Foreskin melanocyte (primary cell): ENCODE measurements at places on chromosomes 5 and 9.

DNA sequence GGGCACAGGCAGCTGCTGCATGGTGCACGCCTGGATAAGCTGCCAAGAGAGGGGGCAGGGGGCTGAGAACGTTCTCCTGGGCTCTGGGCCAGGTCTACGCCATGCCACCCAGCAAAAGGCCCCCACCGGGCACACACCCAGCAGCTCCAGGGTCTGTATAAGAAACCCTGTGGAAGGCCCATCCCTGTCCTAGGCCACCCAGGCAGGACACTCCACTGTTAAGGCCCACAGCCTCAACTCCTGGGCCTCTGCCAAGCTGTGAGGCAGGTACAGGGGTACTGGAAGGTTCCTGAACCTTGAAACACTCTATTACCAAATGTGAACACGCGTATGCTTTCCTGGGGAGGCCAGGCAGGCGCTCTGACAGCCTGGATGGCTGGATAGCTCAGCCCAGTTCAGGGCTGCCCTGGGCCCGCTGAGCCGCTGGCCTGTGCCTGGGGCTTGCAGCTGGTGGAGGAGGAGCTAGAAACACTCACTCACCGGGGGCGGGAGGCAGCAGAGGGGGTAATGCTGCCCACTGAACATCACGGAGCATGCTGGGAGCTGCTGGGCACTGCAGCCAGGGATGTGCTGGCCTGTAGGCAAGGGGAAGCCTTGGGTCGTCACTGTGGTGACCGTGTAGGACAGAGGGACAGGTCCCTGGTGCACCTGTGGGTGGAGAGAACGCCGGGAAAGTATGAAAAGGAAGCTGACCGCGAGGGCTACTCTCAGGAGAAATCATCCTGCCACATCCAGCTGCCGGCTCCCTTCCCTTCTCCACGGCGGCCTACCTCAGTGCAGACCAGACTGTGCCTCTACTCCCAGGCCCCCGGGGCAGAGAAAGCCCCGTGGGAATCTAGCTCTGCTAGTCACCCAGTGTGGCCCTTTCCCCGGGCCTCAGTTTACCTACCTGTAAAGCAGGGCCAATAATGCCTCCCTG lies 6.0 kb downstream of the RNF44 start:
- no peak for DNase-seq

DNA sequence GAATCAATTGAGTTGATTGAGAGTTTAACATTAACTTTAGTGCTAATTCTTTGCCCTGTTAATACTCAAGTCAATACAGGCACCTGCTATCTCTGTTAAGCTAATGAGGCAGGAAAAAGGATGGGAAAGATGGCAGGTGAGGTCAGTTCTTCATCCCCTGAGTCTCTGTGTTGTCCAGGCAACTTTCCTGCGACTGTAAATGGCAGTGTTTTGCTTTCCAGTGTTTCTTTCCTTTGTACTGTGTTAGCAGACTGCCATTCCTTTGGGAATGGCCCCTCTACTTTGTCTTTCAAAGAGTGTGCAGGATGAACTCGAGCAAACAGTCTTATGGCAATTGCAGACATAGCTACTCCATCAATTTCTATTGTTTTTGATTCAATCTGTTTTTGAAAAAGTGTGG lies 202.2 kb upstream of the VLDLR start:
- no peak for DNase-seq

GRCh38 chr5:173237143-173237874 lies 2.3 kb upstream of the NKX2-5 start:
- DNase-seq, result no peak

DNA sequence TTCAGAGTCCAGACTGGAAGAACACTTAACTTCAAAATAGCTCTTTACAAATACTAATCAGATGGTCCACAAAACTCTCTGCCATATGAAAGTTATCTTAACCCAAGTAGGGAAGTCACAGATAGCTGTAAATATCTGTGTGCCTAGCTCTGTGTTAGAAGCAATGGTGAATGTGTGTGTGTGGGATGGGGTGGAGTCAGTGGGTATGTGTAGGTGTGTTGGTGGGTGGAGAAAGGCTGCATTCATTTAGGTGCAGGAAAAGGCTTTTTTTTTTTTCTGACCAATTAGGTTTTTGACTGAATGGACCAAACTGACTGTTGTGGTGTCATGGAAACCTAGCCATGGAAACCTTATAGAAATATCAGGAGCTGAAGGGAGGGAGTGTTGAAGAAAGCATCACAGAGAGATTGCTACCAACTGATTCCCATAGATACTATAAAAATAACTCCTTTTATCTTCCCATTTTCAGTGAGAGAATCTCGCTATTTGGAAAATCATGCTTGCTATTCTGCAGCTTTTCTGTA lies 156.2 kb upstream of the NR3C1 start:
- no peak for DNase-seq

GRCh38 chr5:130109152-130109551 lies 204.9 kb downstream of the CHSY3 start:
- DNase-seq, result peak; percentile 20

- no peak for DNase-seq
These were observed at the start of gene TOR4A for GRCh38 chr9:137277329-137278041. Gene TOR4A, plus strand, starts transcription at chr9:137277726. Its CDS starts 964 bp downstream, at chr9:137278690.

DNA sequence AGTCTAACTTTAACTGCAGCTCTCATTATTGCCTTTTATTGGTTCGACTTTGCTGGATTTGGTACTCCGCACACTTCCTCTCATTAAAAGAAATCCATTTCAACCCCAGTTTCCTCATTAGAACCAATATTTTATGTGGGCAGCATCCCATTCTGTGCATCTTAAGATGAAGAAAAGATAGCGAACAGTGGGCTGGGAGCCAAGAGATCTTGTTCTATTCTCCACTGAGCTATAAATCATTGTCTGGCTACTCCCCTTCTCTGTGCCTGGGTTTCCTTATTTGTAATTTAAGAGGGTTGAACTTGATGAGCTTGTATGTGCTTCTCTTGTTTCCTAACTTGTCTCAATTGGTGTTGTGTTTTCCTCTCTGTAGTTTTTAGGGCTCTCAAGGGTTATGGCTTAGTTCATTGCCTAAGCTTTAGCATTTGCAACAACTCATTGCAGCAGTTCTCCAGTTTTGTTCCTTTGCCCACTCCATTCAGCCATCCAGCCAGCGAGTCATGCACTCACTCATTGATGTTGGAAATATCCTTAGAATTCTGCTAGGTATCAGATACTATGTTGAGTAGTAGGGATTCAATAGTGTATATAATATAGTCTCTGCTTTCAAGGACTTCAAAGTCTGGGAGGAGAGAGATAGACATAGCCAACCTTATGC lies 273.3 kb upstream of the TNC start:
- no peak for DNase-seq

DNA sequence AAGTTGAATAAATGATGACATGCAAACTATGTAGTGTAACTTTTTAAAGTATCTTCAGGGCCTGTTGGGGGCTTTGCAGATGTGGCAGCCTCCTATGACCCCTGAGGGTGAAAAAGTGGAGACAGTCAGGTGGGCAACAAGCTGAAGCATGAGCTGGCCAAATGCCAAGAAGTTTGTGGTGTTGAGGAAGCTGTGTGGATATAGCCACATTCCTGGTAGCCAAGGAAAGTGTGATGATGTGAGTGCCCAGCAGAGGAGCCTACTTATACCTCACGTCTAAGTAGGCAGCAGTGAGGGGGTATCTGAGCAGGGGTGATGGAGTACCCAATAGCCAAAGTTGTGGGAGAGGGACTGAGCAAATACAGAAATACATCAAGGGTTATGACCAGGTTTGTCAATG lies 621.2 kb upstream of the CDH6 start:
- DNase-seq, result no peak

GRCh38 chr5:161105525-161105924 lies 253.5 kb upstream of the ATP10B start:
- DNase-seq, result peak; percentile 71

DNA sequence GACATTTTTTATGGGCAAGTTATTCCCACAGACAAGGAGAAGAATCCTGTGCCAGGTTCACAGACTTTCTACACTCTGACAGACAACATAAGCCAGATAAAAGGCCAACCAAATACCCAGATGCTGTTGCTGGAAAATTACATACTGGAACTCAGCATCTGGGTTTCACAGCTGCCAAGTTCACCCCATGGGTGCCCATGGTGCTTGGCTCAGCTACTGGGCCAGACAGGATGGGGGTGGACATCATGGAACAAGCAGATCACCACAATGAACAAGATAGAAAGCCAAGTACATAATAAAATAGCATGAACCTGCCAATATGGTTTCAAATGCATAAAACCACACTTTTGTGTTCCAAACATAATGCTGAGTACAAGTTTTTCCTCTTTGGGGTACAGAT lies 999.8 kb downstream of the NR2F1-AS1 start:
- DNase-seq, result no peak

- no peak for DNase-seq
These were observed 526.7 kb upstream of the WWC1 start for GRCh38 chr5:167764641-167765289.

- peak; percentile 77 for DNase-seq
These were observed 368.3 kb downstream of the ENC1 start for GRCh38 chr5:74272024-74272775.

DNA sequence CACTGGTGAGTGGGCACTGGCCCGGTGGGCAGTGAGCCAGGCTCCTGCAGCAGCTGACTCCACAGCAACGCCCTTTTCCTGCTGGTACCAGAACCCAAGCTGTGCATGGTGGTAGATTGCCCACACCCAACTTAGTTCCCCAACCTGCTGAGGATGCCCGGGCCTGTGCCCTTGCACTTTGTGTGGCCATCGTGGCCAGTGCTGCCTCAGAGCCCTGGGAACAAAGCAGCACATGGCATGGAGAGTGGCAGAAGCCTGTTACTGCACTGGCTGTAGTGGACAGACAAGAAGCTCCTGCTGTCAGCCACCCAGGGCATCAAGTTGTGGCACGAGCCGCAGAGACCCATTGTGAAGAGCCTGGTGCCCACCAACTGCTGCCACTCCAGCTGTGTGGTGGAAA lies 612.9 kb downstream of the DNAH5 start:
- no peak for DNase-seq

GRCh38 chr9:40926404-40927259 lies 201.8 kb downstream of the FOXD4L6 start:
- DNase-seq, result no peak

GRCh38 chr5:92574023-92574422 lies 1007.0 kb downstream of the NR2F1-AS1 start:
- no peak for DNase-seq

DNA sequence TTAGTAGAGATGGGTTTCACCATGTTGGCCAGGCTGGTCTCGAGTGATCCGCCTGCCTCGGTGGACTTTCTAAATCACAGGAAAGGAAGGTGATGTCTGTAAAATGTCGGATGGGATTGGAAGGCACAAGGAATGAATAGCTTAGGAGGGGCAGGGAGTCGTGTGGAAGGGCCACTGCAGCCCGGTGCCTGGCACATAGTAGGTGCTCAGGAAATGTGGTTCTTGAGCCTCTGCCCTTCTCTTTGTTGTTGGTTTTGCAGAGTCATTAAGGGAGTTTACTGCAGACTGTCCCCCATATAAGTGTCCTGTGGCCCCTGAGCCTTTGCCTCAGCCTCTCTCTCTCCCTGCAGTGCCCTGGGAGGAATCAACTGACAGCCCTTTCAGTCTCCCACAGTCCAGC lies 11.8 kb downstream of the NEK6 start:
- no peak for DNase-seq

GRCh38 chr5:2872676-2873075 lies 121.2 kb upstream of the IRX2 start:
- DNase-seq, result no peak

- peak; percentile 60 for DNase-seq
These were observed 42.3 kb upstream of the MCTP1 start for GRCh38 chr5:95327211-95327610.

GRCh38 chr5:107072967-107073366 lies 597.8 kb downstream of the EFNA5 start:
- DNase-seq, result no peak

DNA sequence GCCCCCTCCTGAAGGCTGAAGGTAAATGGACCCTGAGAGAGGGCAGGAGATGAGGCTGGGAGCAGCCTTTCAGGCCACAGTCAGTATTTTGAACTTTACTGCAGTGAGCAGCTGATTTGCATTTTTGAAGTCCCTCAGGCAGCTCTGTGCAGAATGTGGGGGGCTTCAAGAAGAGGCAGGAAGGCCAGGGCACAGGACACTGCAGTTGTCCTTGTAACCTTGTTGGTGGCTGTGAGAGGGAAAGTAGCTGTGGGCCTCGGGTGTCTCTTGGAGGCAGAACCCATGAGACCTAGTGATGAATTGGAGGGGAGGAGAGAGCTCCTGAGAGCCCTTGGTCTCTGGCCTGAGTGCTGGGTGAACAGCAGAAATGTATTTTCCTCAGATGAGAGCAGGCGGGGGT lies 2.6 kb downstream of the CCDC180 start:
- no peak for DNase-seq
